ENCODE measurements at places on chromosomes 13 and 19.
A peak's percentile ranks its signal among the peaks of the same experiment; 100 is the strongest.

DNA sequence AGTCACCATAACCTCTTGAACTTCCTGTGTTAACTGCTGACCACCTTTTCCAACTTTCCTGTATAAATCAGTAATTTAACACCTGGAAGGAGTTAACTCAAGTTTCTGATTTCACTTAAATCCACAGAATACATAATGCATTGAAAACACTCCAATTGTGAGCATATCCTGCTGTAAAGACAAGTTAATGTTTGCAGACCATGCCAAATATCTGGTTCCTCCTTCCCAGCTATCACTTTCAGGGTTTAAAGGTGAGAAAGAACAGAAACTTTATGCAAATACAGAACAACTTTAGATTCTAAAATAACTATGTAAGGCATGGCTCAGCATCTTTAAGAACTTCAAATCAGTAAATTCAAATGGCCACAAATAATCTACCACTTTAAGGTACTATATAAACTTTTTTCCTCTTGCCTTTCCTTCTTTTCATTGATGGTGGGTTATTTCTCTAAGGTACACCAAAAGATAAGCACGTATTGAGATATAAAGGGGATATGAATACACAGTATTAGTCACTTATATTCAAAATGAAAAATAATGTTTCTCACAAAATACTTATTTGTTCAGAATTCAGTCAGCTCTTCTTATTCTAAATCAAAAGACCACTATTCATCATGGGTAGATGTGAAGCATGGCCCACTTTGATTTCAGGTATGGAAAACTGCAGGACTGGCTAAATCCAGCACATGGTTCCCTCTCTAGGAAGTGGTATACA, 6.6 kb upstream of the TPTE2 start:
- no peak for DNase-seq

GRCh38 chr13:29791508-29791907, 58.9 kb downstream of the UBL3 start:
- DNase-seq: no peak

GRCh38 chr13:94254737-94255136, 224.7 kb downstream of the DCT start:
- no peak for DNase-seq

DNA sequence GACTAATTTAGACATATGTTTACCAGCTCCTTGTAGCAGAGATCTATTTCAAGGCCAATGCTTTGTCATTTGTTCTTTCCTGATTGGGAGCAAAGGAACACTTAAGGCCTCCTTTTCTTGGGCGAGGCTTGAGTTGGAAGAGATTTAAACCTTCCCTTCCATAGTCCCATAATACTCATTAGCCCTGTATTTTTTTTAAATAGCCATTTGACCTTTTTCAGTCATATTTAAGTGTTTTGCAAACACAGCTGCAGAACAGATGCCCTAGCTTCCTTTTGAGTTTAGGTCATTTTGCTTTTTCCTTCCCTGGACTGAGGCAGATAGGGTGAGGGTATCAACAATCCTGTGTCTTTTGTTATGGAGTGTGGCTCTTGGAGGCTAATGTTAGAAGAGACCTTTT, 198.3 kb downstream of the NBEA start:
- no peak for DNase-seq

GRCh38 chr13:110257408-110257807, 49.5 kb downstream of the COL4A1 start:
- no peak for DNase-seq

DNA sequence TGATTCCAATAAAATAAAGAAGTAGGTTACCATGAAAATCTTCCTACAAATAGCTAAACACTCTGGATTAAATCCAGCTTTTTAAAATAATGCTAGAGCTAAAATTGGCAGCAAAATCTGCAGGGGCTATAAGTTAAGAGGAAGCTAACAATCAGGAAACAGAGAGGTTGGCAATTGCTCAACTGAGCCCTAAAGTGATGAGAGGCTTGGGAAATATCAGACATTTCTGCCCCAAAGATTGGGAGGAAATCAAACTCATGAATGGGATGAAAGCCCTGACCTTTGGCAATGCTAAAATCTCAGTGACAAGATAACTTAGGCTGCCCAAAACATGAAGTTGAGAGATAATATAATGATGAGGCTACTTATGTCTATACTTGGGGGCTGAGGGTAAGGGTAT, 1437.9 kb downstream of the EFNB2 start:
- no peak for DNase-seq

DNA sequence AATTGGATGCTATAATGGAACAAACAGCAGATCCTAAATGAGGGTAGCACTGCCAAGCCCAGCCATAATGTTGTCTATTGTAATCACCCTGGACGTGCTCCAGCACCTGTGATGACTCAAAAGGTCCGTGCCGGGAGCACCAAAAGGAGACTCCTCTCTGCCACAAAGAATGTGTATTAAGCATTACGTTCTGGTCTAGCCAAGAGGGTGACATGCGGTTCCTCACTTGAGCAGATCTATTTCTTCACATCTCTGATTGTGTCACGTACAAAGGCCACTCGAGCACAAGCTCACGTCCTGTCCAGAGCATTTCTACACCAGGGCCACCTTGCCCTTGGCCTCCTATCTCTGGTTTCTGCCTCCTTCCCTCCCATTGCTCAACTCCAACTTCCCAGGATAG, 219.9 kb upstream of the IRS2 start:
- no peak for DNase-seq

GRCh38 chr19:53328967-53329366, 4.6 kb upstream of the ZNF845 start:
- peak; percentile 20 for DNase-seq

DNA sequence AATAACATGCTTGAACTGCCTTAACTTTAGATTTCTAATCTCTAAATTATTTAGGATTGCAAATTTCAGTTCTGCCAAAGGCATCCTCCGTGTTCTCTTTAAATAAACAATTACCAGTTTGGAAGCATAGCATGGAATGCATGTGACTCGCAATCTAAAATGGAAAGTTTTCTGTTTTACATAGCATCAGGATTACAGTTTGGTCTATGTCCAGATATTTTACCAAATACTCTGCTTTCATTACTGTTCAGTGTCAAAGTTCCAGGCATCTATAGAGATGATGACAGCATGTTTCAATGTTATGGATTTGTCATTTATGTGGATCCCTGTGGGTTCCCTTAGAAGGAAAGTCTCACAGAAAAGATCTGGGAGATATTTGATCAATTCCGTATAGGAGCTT, 16.8 kb downstream of the FLT1 start:
- no peak for DNase-seq

GRCh38 chr19:10718205-10719196, 622 bp downstream of the DNM2 start:
- DNase-seq: peak; percentile 81

- no peak for DNase-seq
These were observed 453.5 kb downstream of the TDRD3 start for GRCh38 chr13:60850526-60850925.

- DNase-seq: no peak
These were observed 56.8 kb downstream of the POLR1D start for GRCh38 chr13:27678306-27679040.

DNA sequence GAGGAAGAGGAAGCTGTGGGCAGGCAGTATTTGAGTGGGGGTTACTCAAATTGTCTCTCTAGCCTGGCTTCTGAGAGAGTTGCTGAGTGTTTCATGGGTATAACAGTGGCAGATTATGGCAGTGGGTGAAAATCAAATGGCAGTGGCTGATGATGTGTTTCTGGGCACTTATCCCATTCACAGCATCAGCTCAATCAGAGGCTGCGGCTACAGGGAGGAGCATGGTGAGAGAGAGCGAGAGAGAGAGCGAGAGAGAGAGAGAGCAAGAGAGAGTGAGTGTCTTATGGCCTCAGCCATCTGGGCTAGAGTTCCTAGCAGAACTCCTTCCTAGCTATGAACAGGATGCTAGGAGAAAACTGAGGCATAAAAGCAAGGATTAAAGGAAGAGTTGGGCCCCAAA, 178.9 kb downstream of the OLFM4 start:
- no peak for DNase-seq

GRCh38 chr19:18021121-18021755, 13.3 kb downstream of the ARRDC2 start:
- DNase-seq: no peak

DNA sequence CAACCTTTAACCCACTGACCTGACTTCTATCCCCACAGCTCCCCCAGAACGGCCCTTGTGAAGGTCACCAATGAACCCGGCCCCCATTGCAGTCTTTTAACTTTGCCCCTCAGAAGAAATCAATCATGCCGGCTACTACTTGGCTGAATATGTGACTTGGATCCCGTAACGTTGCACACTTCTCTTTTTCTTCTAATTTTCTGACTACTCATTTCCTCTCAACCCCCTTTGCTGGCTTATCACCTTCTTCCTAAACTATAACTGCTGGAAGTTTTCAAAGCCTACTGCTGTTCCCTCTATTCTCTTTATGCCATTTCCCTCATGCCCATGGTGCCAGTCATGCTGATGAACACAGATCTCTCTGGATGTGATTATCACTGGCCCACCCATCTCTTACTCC, 367.6 kb downstream of the DNAJC15 start:
- no peak for DNase-seq

DNA sequence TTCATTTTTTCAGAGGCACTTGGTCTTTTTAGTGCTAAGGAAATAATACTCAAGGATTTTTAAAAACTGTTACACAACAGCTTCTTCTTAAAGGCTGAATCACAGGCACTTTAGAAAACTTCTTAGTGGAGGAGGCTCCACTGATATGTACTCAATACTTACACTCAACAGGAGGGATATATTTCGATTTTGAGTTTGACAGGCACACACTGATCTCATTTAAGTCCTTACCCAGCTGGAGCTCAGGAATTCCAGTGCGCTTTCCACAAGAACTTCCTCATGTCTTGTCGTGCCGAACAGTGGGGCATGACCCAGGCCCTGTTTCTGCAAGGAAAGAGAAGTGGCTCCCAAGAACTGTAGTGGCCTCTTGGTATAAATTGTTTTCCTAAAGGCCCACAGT, 103.8 kb downstream of the RGCC start:
- DNase-seq: no peak

DNA sequence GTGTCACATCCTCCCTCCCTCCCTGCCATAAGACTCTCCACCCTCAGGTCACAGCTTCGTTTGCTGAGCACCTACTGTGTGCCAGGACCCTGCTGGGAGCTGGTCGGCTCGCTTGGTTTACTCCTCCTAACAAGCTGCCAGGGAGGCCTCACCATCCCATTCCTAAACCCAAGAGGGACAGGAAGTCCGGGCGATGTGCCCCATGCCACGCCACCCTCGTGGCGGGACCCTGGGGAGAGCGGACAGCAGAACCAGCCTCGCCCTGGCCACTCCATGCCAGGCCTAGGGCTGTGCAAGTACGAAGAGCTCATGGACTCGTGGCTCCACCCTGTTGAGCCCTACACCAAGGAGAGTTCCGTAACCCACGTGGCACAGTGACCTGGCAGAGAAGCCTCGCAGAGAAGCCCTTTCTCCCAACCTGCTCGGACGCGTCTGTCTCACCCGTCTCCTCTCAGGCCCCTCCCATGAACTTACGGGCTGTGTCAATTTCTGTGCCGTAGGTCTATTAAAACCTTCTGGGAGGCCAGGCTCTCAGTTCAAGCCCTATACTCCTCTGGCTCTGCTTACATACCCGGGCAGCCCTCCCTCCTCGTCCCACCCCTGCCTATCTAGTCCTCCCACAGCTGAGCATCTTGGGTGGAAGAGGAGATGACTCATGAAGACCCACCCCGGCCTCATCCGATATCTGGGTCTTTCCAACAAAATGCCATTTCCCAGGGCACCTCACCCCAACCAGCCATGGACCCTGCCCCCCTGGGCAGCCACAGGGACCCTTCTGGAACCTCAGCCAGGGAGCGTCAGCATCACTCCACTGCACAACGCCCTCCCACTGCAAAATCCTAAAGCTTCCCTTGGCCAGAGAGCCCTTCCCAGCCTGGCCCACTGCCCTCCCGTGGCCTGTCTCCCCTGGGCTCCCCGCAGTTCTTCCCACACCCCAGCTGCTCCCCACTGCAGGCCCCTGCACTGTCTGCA, 2.6 kb downstream of the UBXN6 start:
- DNase-seq: no peak

DNA sequence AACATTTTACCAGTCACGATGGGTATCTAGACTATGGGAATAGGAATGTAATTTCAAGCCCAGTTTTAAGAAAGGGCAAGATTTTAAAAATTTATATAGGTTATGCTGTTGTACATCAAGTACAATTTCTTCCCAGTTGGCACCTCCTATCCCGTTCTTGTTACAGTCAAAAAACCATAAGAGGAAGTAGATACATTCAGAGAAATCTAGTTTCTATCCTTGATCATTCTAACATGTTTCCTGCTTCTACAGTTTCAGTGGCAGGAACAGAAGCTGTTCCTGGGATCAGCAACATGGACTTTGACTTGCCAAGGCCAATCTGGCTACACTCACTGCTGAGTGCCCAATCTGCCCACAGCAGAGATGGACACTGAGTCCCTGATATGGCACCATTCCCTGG, 14.7 kb upstream of the FPR3 start:
- no peak for DNase-seq

DNA sequence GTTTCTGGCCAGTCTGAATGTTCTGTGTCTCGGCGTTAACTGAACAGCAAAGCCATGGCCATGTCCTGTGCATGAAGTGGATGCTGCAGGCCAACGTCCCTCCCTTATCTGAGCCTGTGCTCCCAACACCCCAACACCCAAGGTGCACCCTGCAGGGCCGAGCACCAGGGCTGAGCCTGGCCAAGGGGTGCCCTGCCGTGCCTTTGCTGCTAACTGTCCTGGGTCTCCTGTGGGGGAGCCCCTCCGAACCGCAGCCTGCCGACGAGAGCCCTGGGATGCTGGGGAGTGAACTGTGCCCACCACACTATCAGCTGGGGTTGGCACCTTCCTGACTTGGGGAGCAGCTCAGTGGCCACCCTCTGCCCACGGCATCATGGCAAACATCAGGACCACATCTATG, 17.6 kb downstream of the GPX4 start:
- DNase-seq: no peak

DNA sequence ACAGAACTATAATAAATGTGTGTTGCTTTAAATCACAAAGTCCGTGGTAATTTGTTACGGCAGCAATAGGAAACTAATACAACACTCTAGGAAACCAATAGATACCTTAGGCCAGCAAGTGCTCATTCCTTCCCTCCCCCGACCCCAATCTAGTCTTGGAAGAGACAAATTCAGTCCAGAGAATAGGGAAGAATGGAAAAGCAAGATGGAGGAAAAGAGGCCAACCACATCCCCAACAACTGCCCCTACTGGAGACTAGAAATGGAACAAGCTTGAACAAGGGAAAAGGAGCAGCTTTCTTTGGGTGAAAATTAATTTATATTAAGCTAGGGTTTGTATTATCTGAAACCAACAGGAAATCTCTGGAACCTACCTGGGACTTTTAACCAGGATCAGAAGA, 54.4 kb downstream of the DIAPH3 start:
- DNase-seq: no peak

DNA sequence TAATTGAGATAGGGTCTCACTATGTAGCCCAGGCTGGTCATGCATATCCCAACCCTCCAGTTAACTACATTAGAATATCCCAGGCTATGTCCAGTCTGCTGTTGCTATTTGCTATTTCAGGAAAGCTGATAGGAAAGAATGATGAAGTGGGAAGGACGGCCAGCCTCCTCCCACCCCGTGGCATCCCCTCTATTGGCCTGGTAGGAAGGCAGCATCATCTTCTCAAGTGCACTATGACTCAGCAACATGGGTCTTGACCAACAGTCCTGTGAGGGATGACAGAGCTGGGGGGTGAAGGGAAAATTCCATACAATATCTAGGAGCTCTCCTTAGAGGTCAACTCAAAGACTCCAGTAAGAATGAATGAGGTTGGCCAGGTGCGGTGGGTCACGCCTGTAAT, 48.0 kb upstream of the ABCC4 start:
- no peak for DNase-seq

GRCh38 chr13:33445024-33445423, 159.5 kb upstream of the STARD13 start:
- peak; percentile 32 for DNase-seq
